Thoracic aorta (tissue), 2 donors: ENCODE measurements at places on chromosomes 5 and 9.

- no peak for DNase-seq
Observed at GRCh38 chr5:90657030-90657429, 98.4 kb downstream of the ADGRV1 start.

DNA sequence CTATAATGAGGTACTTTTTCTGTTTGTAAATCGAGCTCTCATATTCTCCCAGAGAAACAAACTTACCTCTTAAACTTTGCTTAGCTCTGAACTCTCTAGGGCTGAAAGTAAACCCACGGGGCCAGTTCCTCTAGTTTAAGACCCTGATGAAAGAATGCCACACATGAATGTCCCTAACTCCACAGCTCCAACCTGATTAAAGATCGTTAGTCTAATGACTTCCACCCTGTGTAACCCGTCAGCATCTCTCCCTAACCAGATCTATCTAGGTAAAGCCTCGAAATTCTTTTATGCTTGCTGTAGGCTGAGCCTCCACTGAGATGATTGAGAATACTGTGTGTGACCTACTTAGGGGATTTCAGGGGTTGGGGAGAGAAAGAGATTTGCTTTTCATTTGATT, 27.0 kb downstream of the ADRA1B start:
- no peak for DNase-seq

GRCh38 chr5:88660264-88660946, 222.6 kb downstream of the MEF2C start:
- DNase-seq, result no peak

DNA sequence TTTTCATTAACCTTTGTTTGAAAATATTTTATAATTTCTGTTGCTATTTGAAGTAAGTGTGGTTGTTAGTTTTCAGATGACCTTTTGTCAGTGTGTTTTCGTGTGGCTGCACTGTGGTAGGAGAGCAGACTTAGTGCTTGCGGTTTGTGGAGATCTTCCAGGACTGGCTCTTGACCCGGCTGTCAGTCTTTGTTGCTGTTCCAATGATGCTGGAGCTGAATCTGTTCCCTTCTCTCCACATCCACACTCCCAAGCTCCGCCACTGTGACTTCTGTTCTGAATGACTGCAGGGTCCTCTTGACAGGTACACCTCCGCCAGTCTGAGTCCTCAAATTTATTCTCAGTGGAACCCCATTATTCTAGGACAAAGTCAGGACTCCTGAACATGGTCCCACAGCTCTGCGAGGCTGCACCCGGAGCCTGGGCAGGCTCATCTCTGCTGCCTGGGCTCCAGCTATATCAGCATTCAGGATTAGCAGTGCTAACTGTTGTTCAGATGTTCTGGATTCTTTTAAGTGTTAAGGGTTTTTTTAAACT, 126.0 kb downstream of the WNK2 start:
- DNase-seq, result no peak

GRCh38 chr9:128703616-128704355, 1.5 kb downstream of the PKN3 start:
- DNase-seq, result no peak

- DNase-seq, result no peak
Observed at GRCh38 chr5:36655161-36655560, 48.8 kb downstream of the SLC1A3 start.

- DNase-seq, result no peak
Observed at GRCh38 chr9:138050472-138051330, 173.1 kb downstream of the CACNA1B start.

DNA sequence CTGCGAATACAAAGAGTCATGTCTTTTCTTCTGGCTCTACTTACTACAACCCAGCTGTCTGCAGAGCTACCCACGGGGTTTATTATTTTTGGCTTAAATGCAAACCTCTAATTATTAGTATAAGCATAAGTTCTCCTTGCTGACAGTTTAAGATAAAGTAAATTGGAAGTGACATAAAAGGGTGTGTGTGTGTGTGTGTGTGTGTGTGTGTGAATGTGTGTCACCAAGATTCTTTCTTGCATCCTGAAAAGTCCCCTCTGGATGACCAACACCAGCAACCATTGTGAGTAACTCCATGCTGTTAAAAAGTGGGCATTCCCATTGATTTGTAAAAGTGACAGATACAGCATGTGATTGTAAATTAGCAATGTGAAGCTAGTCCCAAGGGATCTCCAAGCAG, 803.8 kb upstream of the ZNF608 start:
- DNase-seq, result no peak

GRCh38 chr5:133243196-133243595, 191.4 kb downstream of the HSPA4 start:
- DNase-seq, result no peak

DNA sequence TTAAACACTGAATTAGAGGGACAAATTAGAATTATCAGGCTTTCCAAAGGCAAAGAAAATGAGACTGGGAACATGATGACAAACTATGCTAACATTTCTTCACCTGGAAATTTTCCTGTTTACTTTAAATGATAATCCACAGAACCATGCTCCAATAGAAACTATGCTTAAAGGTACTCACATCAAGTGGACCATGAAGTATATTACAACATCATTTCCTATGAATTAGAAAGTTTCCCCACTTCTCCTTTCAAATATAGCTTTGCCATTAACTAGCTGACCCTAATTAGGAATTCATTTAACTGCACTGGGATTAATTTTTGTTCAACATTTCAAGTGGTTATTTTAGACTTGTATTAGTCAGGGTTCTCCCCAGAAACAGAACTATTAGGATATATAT, 81.4 kb downstream of the DTWD2 start:
- DNase-seq, result no peak

GRCh38 chr9:98479967-98480847, 224.8 kb upstream of the TBC1D2 start:
- DNase-seq, result no peak

GRCh38 chr9:656926-657568, 184.4 kb upstream of the DMRT1 start:
- no peak for DNase-seq
